Fibroblast of skin of right biceps (primary cell): ENCODE measurements at places on chromosomes 2 and 18.

DNA sequence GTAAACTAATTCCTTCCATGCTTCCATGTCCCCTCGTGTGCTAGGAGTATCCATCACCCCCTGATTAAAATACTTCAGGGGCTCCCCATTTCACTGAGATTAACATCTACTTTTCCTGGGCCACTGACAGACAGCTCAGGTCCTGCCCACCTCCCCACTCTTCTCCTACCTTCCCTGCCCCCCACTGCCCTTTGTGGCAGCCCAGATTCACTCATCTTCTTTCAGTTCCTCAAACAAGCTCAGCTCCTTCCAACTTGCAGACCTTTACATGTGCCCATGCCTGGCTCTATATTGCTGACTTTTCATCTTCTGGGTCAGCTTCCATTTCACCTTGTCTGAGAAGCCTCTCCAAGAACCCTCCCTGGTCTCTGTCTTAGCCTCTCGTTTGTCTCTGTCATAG is 12.0 kb downstream of the RUFY4 start:
- DNase-seq, result no peak

DNA sequence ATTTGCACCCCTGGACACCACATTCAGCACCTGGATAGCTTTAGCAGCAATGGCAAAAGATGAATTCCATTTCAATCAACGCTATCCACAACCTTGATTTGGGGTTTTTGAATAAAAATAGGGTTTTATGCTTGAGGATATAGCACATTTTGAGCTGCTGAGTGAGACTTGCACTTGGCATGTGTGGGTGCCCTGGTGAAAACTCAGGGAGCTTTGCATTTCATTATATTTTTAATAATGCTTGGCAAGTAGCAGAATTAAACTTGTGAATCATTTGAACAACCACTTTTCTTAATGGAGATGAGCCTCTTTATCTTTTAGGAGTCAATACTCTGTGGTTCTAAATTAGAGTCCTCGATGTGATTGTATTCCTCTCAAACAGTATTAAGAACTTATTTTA is 252.4 kb downstream of the PLCL1 start:
- no peak for DNase-seq

GRCh38 chr2:155377931-155378444 is 679.5 kb downstream of the KCNJ3 start:
- DNase-seq, result no peak

DNA sequence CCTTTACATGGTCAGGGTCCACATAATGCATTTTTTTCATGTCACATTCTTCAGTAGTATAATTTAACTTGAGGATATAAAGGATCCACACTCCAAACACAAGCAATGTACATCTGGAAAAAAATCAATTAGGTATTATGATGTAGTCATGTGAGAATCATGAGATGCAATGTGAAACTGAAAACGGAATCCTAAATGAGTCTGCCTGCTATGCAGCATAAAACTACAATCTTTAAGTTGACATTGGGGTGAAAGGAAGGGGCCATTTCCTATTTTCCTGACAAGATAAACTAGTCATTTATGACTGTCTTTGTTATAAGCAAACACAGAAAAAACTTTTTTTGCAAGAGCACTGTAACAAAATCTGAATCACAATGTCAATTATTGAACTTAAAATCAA is 27.6 kb downstream of the ST3GAL5 start:
- no peak for DNase-seq

- no peak for DNase-seq
These were observed 3.7 kb downstream of the CYP20A1 start for GRCh38 chr2:203242518-203242917.

GRCh38 chr2:58879834-58880233 is 638.7 kb upstream of the FANCL start:
- no peak for DNase-seq

DNA sequence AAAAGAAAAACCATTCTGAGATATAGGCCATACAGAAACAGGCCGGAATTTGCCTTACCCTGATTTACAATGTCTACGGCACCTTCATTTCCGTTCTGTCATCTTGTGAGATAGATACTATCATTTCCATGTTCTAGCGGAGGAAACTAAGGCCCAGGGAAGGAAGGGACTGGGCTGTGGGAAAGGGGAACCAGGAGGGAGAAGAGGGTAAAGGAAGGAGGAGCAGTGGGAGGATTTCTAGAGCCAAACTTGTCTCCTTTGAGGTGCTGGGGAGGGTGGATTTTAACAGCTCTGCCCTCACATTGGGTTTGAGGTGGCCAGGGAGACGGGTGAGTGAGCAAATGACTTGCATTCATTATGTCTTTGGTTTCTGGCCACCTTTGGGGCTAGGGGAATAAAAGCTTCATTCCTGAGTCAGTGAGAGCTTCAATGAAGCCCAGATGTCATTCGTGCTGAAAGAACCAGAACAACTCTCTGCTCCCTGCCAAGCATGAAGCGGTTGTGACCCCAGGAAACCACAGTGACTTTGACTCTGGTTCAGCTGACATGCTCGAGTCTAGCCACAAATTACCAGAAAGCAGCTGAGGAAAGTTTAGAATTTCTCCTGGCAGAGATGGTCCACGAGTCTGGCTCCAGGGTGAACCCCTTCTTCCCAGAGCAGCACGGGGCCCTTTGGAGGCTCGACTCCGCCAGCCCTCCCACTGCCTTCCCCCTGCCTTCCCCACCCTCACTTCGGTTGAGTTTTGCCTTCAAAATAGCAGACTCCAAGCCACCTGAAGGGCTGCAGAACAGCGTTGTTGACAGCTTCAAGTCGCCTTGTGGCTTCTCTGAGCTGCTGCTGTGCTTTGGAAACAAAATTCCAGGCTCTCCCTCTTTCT is 3.8 kb downstream of the ACTG2 start:
- DNase-seq, result peak; percentile 94

GRCh38 chr2:236993-237539 is 26.8 kb downstream of the SH3YL1 start:
- no peak for DNase-seq

DNA sequence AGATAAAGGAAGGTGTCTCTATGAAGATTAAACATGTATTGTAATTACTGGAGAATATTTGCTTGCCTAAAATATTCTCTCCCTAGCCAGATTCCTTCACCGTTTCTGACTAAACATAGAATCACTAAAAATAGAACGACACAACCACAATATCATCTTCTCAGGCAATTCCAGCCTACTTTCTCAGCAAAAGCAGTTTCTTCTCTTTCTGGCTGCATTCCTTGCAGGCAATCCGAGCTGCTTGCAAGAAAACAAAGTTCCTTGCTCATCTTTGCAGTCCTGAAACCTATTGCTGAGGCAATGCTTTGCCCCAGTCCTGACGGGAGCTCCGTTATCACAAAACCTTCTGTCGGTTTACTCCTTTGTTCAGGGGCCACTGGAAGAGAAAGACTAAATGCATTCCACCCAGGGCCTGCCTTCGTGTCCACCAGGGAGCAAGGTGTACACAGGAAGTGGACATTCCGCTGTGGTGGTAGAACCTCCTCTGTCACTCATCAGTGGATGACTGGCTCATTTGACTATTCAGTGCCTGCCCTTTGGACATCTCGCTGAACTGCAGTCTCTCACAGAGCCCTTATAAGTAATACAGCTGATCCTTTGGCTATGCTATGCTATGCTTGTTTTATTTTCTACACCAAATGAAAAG is 239.2 kb upstream of the DOK6 start:
- peak; percentile 80 for DNase-seq

DNA sequence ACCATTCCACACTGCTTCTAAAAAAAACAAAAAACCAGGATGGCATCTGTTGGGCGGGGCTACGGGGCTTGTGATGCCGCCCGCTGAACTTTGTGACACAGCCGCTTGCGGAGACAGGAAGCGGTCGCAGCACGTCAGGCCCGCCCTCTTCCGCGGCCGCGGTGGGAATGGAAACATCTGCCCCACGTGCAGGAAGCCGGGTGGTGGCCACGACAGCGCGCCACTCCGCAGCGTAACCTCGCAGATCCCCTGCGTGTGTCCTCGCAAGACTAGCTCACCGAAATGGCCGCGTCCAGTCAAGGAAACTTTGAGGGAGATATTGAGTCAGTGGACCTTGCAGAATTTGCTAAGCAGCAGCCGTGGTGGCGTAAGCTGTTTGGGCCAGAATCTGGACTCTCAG is 168.5 kb downstream of the SUCLG1 start:
- DNase-seq, result no peak

GRCh38 chr2:37786854-37787253 is 115.4 kb upstream of the CDC42EP3 start:
- no peak for DNase-seq

- no peak for DNase-seq
These were observed 11.9 kb upstream of the MSGN1 start for GRCh38 chr2:17804358-17804757.

GRCh38 chr2:59665021-59665420 is 888.4 kb downstream of the BCL11A start:
- DNase-seq, result no peak

GRCh38 chr2:65722028-65722778 is 289.8 kb upstream of the SPRED2 start:
- peak; percentile 10 for DNase-seq

DNA sequence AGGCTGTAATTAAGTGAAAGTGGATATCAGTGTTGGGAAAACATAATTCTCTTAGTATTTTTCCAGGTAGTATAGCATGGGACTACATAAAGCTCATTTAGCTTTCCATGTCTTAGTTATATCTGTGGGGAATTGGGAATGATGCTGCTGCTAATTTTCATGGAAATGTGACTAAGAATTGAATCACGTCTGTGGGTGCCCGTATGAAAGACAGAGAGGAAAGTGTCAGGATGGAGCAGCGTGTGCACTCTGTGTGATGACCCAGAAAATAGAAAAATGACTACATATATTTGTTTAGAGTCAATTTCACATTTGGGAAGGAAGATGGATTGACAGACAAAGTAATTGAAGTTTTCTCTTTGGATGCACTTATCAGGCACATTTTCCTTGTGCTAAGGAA is 212.1 kb downstream of the PTPRM start:
- no peak for DNase-seq

DNA sequence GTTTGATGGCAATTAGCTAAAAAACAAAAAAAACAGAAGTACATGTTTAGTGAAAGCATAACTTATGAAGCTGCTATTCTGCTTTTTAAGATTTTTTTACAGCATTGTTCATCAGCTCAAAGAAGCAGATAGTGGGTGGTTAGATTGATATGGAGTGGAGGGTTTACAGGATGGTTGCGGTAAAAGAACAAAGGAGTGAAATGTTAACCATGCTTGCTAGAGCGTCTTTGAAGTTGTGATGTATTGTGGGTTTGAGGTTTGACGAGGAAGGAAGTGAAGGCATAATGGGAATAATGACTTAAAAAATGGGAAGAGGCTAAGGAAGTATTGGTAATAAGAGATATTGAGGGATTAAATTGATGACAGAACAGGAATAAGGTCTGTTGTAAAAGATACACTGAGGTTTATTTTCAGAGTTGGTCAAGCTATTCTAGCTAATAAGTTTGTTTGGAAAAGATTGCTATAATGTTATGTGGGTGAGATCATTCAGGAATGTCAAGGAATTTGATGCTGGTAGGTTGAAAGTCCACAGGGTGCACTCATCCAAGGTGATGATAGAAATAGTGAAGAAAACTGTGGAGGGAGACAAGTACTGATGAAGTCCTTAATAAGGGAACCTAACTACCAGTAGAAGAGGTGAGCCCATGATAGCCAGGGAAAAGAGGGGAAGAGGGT is 14.6 kb downstream of the SPOPL start:
- peak; percentile 64 for DNase-seq

DNA sequence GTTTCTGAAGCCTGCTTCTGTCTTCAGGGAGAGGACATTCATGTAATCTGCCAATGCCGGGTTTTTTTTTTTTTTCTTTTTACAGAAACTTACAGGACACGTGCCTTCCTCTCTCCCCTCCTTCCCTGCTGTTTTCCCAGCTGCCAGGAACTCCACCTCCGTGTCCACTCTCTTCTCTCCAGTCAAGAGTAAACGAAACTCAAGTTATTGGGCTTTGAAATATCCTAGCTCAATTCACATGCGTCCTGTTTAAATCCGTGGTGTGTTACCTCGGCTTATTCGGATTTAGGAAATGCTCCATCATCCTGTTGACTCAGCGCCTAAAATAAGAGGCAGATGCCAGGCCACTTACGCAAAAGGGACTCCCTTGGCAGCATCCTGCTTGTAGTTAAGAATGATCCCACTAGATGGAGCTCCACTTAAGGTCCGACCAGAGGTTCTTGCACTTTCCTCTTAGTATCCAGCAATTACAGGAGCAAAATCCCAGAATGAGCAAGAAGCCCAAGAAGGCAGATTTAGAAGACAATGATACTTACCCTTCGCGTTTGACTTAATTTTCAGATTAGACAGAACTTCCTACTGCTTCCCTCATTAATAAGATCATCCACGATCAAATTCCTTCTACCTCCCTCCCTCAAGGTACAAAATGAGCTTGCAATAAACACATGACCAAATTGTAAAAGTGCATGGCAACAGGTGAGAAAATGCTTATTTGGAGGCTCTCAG is 97.2 kb upstream of the ZCCHC2 start:
- DNase-seq, result peak; percentile 94

DNA sequence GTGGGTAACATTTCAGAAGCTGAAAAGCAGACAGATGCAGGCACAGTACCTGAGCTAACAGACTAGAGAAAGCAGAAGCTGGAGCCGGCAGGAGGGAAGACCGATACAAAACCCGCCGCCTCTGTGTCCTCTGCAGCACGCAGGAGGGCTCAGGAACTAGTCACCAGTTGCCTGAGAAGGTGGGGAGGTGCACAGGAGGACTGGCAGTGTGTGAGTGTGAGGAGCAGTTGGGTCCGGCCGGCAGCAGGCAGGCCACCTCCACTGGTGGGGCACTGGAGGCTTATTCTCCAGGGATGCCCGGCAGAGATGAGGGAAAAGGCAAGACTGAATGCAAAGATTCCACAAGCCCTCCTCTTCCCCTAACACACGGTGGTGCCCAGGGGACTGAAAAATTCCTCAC is 18.2 kb downstream of the ERCC3 start:
- DNase-seq, result no peak

DNA sequence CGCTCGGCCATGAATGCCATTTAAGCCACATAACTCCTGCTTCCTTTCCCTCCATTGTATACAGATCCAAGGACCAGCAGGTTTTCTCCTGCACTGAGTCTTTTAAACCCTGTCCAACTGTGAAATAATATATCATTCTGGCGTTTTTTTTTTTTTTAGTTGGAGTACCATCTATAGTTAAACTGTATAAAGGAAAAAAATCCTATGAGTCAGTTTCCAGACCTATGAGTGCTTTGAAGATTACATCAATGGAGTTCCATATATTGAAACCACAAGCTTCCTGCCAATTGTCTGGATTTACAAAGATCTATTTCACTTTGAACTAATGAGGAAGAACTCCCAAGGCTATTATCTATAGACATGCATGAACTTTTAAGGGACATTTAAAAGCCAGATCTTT is 2.4 kb upstream of the MALT1 start:
- peak; percentile 87 for DNase-seq

- no peak for DNase-seq
These were observed 356.9 kb upstream of the KLHL29 start for GRCh38 chr2:23028106-23028505.

DNA sequence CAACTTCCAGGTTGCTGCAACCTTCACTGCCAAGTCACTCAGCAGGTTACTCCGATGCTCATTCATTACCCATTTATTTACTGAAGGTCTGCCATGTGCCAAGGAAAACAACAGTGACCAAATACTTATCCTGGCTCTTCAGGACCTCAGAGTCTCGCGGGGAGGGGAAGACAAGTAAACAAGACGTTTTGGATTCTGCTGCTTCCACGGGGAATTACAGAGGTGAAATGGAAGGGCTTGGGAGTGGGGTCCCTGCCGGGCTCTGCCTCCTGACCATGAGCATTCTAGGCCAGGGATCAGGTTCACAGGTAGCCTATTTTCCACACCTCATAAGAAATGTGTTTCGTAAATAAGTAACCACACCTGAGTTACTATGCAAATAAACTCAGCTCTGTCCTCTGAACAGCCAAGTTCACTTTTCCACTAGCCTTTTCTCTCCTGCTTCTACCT is 68.1 kb downstream of the CLHC1 start:
- no peak for DNase-seq

GRCh38 chr18:79588636-79589481 is 90.7 kb upstream of the CTDP1 start:
- DNase-seq, result peak; percentile 91
